NCI-H2081 (cell line): ENCODE measurements at places on chromosomes 13 and 19.

- peak; percentile 93 for DNase-seq
Measured at GRCh38 chr19:56477429-56478338, 539 bp upstream of the ZNF667 start.

DNA sequence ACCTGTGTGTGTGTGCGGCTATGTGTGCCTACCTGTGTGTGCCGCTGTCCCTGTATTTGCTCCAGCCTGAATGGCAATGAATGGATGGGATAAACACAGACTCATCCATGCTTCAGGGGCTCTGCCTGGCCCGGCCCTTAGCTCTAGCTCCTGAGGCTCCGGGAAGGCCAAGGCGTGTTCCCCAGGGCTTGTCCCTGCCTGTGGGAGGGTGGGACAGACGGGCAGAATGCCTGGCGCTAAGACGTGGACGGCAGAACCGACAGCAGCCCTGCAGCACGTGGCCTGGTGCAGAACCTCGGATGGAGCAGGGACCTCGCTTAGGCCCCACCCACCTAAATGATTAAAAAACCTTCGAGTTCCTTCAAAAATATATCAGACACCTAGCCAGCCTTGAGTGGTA lies 57.8 kb upstream of the C13orf46 start:
- DNase-seq = no peak

DNA sequence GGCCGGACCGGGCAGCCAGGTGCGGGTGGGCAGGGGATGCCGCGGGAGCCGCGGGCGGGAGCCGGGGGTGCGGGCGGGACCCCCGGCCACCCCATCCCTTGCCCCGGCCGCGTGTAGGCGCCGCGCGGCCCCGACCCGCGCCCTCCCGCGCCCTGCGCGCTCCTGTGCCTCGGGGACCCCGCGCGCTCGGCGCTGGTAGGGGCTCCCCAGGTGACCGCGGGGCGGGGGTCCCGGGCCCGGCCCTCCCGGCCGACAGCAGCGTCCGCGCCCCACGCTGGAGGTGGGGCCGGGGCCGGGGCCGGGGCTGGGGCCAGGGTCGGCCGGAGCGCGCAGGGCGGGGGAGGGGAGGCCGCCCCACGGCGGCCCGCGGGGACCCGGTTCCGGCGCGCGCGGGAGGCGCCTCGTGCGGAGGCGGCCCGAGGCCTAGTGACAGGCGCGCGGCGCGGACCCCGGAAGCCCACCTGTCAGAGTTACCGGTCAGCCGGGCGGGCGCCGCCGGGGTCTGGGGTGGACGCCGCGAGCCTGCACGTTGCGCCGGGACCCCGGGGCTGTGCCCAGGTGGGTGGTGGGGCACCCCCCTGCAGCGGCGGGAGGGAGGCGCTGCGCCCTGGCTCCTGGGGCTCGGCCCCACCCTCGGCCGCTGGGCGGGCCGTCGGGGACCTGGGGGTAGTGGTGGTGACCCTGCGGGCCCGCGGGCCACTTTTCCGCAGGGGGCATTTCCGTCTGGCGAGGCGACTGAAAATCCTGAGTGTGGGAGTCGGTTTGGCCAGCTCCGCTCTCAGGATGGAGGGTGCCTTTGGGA lies 518 bp downstream of the TFDP1 start:
- DNase-seq = no peak

GRCh38 chr13:22262001-22262885 lies 591.4 kb downstream of the FGF9 start:
- no peak for DNase-seq

DNA sequence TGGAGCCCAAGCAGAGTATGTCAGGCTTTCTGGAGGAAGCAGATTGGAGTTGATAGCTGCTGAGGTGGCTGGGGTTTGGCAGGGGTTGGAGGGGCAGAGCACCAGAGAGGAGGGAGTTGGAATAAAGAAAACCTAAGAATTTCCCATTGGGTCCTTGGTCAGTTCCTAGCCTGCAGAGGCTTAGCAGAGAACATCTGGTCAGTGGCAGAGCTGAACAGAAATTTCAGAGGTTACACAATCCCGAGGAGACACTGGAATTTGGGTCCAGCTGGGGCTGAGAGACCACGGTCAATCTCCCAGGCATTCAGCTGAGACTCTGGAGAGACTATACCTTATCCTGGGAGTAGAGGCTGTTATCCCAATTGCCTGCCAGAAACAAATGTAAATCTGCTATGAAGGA lies 84.4 kb downstream of the DPY19L3 start:
- DNase-seq = no peak

DNA sequence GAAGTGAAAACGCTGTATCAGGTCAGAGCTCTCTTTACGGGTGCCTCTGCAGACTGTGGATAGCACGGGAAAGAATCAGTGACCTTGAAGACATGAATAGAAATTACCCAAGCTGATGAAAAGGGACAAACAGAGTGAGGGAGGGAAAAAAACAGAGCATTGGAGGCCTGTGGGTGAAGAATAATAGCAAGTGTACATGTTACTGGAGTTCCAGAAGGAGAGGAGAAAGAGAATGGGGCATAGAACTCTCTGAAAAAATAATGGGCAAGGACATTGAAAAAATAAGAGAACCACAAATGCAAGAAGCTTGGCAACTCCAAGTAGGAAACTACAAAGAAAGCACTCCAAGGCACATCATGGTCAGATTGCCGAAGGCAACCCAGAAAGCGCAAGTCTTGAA lies 86.3 kb downstream of the SPACA7 start:
- DNase-seq = no peak

- no peak for DNase-seq
Measured at GRCh38 chr19:4678881-4679790, 9.0 kb upstream of the MYDGF start.

DNA sequence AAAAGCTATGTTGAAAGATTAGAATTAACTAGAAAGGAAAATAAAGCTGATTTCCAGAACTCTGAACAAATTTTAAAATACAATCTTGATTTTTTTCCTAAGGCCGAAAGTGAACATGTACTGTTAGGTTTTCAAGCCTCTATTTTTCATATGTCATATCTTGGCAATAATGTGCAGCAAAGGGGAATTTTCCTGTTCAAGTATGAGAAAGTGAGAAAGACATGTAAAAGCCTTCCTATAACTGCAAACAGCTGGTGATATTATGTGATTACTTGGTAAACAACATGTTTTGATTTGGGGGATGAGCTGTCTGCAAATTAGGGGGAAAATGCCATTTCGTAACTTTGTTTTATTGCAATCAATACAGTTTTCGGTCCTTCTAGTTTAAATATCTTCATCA lies 4.0 kb upstream of the KLF12 start:
- no peak for DNase-seq

- no peak for DNase-seq
Measured at GRCh38 chr19:4764393-4764660, 27.2 kb upstream of the FEM1A start.

DNA sequence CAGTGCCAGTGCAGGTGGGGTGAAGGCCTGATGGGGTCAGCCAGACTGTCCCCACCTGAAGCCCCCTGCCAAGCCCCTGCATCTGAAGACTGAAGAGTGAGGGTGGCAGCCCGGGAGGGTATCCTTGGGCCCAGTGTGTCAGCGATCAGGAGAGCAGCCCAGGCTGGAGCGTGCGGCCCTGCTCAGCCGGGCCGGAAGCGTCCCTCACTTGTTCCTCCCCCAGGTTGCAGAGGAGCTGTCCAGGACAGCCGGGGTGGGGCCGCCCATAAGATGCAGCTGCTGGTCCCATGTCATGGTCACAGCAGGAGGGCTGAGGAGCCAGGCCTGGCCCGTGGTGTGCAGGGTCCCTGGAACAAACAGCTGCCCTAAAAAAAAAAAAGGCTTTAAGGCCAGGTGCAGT lies 55.4 kb downstream of the KDM4B start:
- DNase-seq = no peak

DNA sequence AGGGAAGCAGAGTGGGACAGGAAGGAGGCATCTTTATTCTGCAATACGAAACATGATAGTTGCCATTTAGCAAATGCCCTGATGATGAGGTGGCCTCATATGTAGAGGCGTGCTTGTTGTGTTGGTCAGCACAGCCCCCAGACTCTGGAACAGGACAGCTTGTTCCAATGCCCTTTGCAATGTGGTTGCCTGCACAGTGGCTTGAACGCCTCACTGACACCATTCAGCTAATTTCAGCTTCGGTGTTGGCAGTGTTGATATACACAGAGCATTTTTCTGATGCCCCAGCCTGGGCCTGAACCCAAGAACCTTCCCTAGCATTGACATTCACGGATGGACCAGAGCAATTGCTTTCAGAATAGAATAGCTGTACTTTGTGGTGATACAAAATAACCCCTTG lies 133.3 kb downstream of the HS6ST3 start:
- no peak for DNase-seq

- no peak for DNase-seq
Measured at GRCh38 chr19:15934332-15935078, at the start of gene CYP4F11. TSS of gene CYP4F11 (minus strand) at chr19:15934529. CDS start at chr19:15934408, 121 bp downstream.
